ENCODE measurements at places on chromosomes 2 and 18. TPM values are rescaled to one million over a fixed set of nuclear protein-coding genes. Genes with fewer than 3 reads are reported as not detected.

The ADAM17 gene
- total RNA-seq: 51.7 TPM

The GALR1 gene
- not detected for total RNA-seq

The DSC2 gene
- total RNA-seq: 0.07 TPM

The HOXD13 gene
- total RNA-seq: not detected

The NBAS gene
- total RNA-seq: 110 TPM

The OTX1 gene
- not detected for total RNA-seq

The LTBP1 gene
- 565 TPM for total RNA-seq

The CDH2 gene
- total RNA-seq: 368 TPM

The CYS1 gene
- 2.6 TPM for total RNA-seq
